Occipital lobe (tissue), 3 donors: ENCODE measurements at places on chromosomes 1 and 21. TPM values are rescaled to one million over a fixed set of nuclear protein-coding genes. Genes with fewer than 3 reads are reported as not detected.

- DNase-seq: peak; percentile 5
Measured at GRCh38 chr1:81391125-81391828, 409.5 kb upstream of the ADGRL2 start.

- no peak for DNase-seq
Measured at GRCh38 chr1:89910780-89911179, 84.1 kb upstream of the ZNF326 start.

- no peak for DNase-seq
Measured at GRCh38 chr1:232368821-232369321, 261.1 kb downstream of the SIPA1L2 start.

- DNase-seq: no peak
Measured at GRCh38 chr21:33908760-33909159, 6.8 kb downstream of the ATP5PO start.

GRCh38 chr1:212285685-212286555, 710 bp downstream of the PPP2R5A start:
- DNase-seq: no peak

DNA sequence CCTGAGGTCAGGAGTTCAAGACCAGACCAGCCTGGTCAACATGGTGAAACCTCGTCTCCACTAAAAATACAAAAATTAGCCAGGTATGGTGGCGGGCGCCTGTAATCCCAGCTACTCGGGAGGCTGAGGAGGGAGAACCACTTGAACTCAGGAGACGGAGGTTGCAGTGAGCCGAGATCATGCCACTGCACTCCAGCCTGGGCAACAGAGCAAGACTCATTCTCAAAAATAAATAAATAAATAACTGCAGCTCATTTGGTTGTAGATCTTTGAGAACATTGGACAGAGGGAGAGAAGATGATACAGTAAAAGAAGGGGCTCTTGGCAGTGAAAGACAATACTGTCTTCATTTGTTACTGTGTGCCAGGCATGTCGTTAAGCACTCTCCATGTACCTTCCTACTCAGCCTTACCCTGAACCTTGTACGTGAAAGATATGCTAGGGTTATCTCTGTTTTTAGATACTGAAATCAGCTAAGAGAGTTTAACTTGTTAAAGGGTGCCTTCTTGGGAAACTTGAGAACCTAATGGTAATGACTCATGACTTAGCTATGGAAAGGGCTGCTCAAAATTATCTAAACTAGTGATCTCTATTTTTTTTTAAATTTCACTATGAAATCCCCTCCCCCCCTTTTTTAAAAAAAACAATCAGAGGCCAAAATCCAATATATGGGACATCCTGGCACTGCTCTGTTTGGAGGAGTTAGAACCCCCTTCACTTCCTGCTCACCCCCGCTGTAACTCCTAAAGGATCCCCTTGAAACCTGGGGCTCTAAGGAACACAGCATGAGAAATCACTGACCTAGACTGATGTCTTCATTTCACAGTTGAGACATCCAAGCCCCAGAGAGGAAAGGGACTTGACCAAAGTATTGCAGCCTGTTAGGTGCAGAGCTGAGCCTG, 6.8 kb upstream of the KPNA6 start:
- DNase-seq: no peak

- no peak for DNase-seq
Measured at GRCh38 chr1:41642922-41643821, 158.7 kb upstream of the EDN2 start.

GRCh38 chr1:35475356-35475755, 81.8 kb downstream of the KIAA0319L start:
- no peak for DNase-seq

- DNase-seq: peak; percentile 21
Measured at GRCh38 chr1:18118078-18118477, 10.5 kb downstream of the IGSF21 start.

- no peak for DNase-seq
Measured at GRCh38 chr1:119516680-119517079, 9.7 kb downstream of the HSD3B1 start.

- DNase-seq: no peak
Measured at GRCh38 chr21:46145840-46146691, 9.3 kb downstream of the FTCD start.

GRCh38 chr1:212484701-212485570, 52.2 kb downstream of the NENF start:
- DNase-seq: no peak

DNA sequence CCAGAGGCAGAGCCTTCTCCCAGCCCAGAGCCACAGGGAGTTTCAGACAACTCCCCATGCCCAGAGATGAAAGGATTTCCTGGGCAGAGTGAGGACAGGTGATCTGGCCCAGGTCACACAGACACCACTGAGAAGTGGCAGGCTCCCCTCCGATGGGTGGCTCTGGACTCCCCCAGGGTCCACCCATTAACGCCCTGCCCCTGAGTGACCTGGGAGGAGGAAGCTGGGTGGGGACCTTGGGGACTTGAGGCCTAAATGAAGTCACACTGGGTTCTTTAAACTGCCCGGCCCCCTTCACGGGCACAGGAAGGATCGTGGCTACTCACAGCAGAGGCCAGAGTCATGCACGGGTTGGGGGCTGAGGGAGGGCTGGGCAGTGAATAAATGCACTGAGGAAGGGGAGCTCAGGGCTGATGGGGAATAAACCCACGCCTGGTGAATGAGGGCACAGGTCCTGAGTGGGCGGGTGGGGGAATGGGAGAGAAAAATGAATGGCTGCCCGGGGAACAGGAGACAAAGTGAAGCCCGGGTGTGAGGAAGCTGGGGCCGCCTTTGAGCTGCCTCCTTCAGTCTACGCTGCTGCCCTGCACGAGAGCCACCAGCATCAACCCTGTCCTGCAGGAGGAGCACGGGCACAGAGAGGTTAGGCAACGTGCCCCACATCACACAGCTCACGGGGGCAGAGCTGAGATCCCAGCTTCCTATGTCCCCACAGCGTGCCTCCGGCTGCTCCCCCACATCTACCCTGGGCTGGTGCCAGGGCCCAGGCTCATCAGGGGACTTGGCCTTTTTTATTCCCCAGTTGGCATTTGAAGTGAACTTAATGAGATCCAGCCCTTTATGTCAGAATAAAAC, 404.3 kb downstream of the MATN1 start:
- DNase-seq: no peak

Gene ARID1A
- total RNA-seq: 20.1 TPM

Gene NBPF6
- not detected for total RNA-seq

Gene HRNR
- not detected for total RNA-seq

Gene BARHL2
- not detected for total RNA-seq

Gene GNAT2
- total RNA-seq: not detected

Gene KRTAP19-1
- total RNA-seq: not detected

Gene CLDN14
- not detected for total RNA-seq

Gene B3GALNT2
- total RNA-seq: 20.3 TPM

Gene FCRLB
- 3.1 TPM for total RNA-seq

Gene TSHB
- not detected for total RNA-seq

Gene PGM1
- 20.6 TPM for total RNA-seq
